ENCODE measurements at places on chromosomes 2 and 18. TPM values are rescaled to one million over a fixed set of nuclear protein-coding genes. Genes with fewer than 3 reads are reported as not detected.

Gene AKAIN1
- not detected for total RNA-seq

- DNase-seq = no peak
Measured at GRCh38 chr2:145488571-145488970, 968.7 kb upstream of the ZEB2 start.

GRCh38 chr2:177740700-177741099 lies 331.9 kb downstream of the PDE11A start:
- peak; percentile 28 for DNase-seq

- DNase-seq = no peak
Measured at GRCh38 chr2:73703675-73704074, 33.5 kb downstream of the TPRKB start.

DNA sequence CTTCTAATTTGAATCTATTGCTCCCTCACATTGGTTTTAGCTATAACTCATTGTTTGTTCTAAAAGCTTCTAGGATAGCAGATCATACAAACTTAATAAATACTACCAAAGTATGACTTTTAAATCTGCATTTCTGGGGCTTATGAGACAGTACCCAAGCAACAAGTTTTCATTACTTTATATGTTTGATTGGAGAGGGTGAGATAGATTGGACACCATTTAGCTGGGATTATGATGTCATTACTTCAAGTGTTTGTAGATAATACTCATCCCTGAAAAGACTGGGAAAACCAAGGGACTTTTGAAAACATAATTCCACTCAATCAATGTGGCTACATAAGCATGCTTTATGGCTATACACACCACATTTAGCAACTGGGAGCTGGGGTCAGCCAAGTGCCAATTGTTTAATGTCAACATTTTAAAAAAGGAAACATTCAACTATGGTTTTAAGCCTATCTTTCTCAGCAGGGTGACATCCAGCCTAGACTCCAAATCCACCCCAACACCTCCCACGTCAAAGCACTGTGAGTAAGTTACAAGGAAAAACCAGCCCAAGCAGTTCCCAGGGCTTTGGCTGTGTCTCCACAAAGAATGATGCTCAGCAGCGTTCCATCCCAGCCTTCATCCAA lies 119.9 kb downstream of the ETAA1 start:
- peak; percentile 96 for DNase-seq

DNA sequence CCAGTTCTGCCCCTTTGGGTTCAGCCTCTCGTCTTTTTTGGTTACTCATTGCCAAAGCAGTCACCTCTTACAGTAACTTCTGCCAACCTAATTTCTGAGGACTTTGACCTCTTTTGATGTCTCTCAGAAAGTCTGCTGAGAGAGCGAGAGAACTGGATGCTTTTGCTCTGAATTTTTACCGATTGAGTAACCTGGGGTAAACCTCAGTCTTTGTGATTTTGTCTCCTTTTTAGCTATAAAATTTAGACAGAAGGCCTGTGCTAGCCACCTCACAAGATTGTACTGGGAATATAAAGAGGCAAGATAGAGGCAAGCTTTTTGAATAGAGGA lies 34.8 kb upstream of the IL1R1 start:
- peak; percentile 26 for DNase-seq

DNA sequence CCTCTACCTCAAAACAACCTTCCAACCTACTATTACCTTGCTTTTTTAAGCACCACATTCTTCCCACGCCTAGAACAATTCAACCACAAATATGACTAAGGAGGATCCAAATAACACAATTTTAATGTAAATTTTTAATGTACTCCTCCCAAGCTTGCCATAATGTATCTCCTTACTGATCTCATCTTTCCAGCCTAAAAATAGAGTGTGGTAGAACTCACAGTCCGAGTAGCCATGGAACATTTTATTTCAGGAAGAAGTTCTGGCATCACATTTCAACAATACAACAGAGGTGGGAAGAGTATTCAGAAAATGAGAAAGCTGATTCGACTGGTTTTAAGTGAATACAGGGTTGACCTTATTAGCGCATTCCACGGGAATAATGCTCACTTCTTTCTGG lies 15.4 kb downstream of the FEZ2 start:
- DNase-seq = no peak

Measured in fibroblast of villous mesenchyme (primary cell).